ENCODE measurements at places on chromosomes 13 and 19. TPM values are rescaled to one million over a fixed set of nuclear protein-coding genes. Genes with fewer than 3 reads are reported as not detected.

ISYNA1 gene
- total RNA-seq: 23.7 TPM

VAV1 gene
- total RNA-seq: 59.7 TPM

IGFL3 gene
- not detected for total RNA-seq

FGF14 gene
- total RNA-seq: not detected

CYP2F1 gene
- total RNA-seq: not detected

All from activated CD8-positive, alpha-beta memory T cell treated with anti-CD3 and anti-CD28 coated beads for 36 hours (primary cell).